Aorta (tissue), 5 donors: ENCODE measurements at places on chromosomes 7 and 10.

- DNase-seq, result no peak
These were observed 45.5 kb upstream of the HDAC9 start for GRCh38 chr7:18450019-18450418.

DNA sequence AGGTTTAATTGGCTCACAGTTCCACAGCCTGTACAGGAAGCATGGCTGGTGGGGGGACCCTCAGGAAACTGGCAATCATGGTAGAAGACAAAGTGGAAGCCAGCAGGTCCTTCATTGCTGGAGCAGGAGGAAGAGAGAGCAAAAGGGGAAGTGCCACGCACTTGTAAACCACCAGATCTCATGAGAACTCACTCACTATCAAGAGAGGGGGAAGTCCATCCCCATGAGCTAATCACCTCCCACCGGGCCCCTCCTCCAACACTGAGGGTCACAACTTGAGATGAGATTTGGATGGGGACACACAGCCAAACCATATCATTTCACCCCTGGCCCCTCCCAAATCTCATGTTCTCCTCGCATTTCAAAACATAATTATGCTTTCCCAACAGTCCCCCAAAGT is 171.9 kb upstream of the CACNA2D1 start:
- DNase-seq, result peak; percentile 50

GRCh38 chr7:74364061-74364460 is 74.9 kb downstream of the CLIP2 start:
- no peak for DNase-seq

DNA sequence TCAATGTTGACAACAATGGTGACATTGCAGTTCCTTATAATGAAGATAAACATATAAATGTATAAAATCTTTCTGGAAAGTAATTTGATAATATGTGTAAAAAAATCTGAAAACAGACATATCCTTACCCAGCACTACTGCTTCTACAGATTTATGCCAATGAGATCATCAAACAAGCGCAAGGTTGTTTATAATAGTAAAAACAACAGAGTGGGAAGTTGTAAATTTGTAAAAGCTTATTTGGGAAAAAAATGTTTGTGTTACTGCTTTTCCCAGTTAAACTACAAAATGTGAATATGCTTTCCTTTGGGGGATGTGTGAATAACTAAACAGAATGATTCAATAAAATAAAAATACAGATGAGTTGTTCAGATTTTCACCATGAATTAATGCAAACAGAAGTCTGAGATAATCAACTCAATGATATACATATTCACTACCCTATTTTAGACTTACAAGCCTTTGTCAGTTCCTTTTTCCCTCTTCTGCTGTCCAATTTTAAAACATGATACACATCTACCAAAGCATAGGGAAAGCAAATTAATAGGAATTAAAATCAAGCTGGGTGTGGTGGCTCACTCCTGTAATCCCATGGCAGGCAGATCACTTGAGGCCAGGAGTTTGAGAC is 82.1 kb downstream of the USP6NL start:
- no peak for DNase-seq

DNA sequence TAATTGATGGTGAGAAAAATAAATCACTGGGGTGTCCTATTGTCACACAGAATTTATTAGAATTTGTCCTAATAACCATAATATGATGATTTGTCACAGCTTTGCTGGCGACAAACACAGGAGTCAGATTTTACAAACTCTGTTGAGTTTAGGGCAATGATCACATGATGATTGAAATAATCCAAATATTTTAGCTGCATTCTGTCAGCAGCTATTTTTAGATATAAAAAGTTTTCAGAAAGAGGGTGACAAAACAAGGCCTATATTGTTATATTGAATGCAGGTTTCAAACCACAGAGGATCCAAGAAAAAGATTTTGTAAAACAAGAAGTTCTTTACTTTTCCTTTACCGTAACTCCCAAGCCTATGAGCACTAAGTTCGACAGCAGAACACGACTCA is 178.8 kb downstream of the ADAM12 start:
- DNase-seq, result no peak

DNA sequence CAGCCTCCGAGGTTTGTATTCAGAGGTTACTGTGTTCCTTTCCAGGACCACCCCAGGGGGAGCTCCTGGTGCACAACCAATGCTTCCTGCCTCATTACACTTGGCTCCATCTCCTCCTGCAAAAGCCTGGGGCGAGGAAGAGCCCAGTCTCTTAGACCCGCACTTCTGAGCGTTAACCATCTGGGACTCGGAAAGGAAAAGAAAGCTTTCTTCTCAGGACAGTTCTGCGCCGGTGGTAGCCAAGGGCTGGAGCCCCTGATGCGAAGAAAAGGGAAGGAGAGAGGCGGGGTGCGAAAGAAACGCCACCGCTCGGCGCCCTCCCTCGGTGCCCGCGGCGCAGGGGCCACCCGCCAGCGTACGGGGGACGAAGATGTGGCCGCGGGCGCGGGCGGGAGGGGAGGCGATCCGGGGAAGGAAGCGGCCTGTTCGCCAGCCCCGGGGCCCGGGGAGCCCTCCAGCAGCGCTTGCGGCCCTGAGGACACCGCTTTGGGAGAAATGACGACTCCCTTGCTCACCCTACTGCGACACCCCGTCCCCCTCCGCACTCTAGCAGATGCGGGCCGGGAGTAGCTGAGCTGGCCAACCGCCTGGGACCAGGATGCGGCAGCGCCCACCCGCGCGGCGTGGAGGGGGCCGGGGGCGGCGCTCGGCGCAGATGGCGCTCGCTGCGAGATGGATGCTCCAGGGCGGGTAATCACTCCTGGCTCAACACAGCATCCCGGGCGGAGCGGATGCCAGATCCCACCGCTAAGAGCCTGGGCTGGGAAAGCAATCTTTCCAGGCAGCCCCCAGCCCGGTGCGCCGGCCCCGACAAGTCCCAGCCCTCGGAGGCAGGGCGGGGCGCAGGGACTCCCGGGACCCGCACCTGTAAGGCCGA is 1.3 kb downstream of the NRCAM start:
- DNase-seq, result no peak

DNA sequence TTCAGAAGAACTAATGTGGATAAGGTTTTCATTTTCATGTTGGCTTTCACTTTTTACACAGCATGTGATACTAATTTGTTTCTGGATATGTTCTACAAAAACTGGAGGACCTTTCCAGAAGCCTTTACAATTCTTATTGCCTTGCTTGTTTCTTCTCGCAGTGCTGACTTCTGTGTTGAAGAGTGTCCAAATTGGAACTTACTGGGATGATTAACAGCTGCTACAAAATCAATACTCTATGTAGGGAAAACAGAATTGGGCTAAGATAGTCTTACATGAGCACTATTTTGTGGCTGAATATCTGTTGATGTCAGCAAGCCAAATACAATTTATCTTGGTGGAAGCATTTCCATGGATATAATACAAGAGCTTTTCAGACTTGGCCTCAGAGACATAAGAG is 351.2 kb downstream of the DGKB start:
- no peak for DNase-seq

DNA sequence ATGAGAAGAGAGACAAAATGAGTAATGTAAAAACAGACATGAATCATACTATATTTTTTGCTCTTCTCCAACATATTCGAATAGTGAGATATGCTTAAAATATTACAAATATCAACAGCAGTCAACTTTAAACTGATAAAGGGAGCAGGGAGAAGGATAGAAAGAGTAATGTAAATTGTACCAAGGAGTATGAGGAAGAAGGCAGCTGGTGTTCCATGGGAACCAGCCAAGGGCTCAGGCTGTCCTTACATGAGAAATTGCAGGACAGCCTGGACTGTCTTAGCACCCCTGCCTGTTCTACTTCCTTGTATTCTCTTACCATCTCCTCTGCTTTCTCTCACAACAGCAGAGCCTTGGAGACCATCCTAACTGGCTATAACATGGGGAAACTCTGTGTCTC is 128.7 kb downstream of the TSPAN12 start:
- DNase-seq, result no peak

GRCh38 chr7:26489391-26489790 is 197.7 kb downstream of the SNX10 start:
- DNase-seq, result no peak

DNA sequence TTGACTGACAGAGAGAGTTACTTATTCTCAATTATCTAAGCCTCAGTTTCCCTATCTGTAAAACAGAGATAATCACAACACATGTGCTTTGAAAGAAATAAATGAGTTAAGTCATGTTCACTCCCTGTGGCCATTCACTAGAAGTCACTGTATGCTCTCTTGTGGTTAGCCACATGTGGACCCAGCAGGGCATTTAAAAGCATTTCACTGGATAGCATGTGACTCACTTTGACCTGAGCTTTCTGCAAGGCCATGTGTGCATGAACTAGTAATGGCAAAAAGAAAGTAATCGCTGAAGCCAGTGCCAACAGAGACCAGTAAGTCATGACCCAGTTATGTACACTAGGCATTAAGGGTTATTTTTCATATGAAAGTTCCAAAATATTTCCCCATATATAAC is 557.0 kb upstream of the IGFBP3 start:
- no peak for DNase-seq

DNA sequence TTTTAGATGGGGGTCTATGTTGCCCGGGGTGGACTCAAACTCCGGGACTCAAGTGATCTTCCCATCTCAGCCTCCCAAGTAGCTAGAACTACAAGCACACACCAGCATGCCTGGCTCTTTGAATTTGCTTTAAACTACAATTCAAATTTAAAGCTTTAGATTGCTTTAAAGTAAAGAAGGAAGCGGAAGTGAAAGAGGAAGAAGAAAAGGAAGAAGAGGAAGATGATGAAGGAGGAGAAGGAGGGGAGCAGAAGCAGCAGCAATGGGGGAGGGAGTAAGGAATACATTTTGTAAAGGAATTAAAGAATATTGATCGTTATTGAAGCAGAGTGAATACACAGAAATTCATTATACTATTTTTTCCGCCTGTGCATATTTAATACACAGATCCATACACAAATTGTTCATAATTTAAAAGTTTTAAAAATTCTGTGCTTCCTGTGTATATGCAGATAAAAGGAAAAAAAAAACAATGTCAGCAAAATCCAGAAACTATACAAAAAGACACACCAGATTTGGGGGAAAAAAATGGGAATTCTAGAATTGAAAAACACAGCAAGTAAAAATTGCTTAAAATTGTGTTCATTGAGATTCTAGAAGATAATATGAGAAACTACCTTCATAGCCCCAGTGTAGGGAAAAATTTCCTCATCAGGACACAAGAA is 60.8 kb upstream of the KCNMA1 start:
- no peak for DNase-seq

GRCh38 chr10:90817128-90817889 is 40.5 kb downstream of the HTR7 start:
- DNase-seq, result no peak

DNA sequence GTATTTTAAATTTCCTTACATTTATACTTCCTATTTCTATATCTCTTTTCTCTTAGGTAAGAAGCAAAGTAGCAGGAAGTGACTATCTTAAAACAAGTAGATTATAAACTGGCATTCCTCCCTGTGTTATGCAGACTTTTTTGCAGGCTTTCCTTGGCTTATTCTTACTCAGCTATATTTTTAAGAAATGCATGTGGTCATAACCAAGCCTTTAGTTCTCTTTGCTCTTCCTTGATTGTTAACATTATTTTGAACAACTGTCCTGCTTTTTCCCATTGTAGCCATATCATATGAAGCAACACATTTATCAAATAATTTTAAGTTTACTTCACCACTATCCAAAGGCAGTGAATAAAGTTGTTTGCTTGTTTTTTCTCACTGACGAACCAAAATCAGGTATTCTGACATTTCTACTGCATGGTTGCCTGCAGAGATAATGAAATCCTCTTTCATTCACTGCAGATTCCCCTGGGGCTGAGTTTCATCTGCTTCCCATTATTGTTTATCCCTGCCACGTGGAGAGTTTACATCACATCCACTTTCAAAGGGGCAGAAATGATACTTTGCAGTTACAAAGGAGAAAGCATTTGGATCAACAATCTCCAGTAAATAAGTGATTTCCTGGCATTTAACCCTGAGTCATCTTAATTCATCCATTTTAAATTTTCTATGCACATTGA is 389.9 kb upstream of the SEMA3C start:
- no peak for DNase-seq

DNA sequence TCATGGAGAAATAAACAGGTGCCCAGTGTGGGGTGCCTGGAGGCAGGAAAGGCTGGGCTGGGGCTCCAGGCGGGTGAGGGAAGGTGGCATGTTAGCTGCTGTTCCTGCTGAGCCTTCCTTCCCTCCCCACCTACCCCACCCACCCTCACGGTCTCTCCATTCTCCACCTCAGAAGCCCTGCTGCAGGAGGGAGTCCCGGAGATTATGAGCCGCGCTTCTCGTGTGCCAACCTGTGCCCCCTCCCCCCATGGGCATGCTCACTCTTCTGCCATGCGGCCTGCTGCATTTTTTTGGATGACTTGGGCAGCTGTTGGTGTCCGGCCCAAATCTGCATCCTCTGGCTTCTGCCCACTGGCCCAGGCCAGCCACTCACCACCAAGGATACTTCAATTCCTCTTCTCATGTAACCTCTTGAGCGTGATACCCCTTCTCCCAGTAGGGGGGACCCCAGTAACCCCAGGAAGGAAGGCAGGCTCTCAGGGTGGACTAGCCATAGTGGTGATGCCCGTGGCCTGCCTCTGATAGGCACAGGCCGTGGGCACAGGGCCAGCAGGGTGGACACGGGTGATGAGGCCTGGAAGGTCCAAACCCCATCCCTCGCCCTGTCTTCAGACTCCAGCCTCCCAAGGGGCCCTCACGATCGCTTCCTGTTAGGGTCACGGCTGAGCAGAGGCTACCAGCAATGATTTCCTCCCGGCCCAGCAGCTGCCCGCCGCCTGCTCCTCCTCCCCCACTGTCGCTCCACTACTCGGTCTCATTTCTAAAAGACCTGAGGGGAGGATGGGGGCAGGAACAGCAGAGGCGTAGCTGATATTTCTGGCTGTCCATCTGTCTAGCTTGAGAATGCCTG is 27.8 kb downstream of the UNC5B start:
- no peak for DNase-seq
